Suppressor macrophage treated with lipopolysaccharide for 1 hour (primary cell): ENCODE measurements at places on chromosomes 13 and 19.

DNA sequence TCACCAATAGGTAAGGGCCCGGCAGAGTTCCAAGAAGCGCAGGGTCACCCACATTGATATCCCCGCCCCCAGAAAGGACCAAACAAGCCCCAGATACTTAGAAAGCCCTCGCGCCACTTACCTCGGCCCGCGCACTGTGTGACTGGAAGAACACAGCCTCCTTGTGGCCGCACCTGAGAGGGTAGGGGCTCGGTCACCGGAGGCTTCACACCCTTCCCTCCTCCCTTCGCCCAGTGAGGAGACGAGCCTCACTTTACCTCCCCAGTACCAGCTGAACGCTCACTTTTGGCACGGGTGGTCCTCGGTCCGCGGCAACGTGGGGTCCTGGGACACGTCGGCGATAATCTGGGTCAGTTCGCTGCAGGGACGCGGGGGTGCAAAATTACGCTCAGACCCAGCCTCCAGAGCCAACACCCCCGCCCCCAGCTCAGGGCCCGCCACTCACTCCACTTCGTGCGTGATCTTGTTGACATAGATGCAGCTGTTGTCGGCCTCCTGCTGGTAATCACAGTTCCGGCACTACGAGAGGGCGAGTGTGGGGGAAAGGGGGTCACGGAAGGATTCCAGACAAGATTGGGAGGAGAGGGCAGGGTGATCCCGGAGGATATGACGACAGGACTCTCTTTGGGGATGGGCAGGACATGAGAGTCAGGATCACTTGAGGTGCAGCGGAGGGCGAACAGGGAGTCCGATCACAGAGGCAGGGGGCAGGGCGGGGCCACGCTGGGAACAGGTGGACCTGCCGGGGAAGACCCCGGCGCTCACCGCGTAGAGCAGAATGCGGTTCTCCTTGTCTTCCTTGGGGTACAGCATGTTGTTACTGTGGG is 568 bp downstream of the POLR2I start:
- DNase-seq, result peak; percentile 23

- DNase-seq, result no peak
Observed at GRCh38 chr13:26017932-26018665, 33.7 kb downstream of the SHISA2 start.

GRCh38 chr19:10701955-10702525 is 801 bp downstream of the QTRT1 start:
- DNase-seq, result peak; percentile 40

DNA sequence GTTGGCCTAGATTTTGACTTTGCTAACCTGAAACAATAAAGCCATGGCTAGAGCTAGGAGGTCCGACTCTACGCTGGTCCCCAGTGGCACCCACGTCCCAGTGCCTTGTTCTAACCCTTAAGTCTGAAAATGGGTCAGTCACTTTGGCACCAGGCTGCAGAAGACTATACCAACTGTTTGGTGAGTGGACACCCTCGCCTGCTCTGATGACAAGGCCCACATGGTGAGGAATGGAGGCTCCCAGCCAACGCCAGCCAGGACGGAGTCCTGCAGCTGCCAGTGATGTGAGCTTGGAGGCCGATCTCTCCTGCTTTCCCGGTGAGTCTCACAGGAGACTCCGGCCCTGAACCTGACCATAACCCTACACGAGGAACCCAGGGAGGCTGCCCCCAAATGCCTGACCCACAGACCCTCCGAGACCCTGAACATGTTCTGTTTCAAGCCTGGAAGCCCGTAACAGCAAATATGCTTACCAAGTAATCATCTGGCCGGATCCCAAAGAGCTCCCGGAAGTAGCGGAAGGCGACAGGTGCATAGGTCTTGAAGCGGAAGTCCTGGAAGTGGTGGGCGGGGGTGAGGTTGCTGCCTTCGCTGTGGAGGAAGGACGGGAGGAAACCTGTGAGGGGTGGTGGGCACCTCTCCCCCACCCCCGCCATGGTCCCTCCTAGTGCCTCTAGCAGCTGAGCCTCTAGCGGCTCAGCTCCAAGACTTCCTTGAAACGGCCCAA is 34.1 kb upstream of the CACTIN start:
- no peak for DNase-seq

DNA sequence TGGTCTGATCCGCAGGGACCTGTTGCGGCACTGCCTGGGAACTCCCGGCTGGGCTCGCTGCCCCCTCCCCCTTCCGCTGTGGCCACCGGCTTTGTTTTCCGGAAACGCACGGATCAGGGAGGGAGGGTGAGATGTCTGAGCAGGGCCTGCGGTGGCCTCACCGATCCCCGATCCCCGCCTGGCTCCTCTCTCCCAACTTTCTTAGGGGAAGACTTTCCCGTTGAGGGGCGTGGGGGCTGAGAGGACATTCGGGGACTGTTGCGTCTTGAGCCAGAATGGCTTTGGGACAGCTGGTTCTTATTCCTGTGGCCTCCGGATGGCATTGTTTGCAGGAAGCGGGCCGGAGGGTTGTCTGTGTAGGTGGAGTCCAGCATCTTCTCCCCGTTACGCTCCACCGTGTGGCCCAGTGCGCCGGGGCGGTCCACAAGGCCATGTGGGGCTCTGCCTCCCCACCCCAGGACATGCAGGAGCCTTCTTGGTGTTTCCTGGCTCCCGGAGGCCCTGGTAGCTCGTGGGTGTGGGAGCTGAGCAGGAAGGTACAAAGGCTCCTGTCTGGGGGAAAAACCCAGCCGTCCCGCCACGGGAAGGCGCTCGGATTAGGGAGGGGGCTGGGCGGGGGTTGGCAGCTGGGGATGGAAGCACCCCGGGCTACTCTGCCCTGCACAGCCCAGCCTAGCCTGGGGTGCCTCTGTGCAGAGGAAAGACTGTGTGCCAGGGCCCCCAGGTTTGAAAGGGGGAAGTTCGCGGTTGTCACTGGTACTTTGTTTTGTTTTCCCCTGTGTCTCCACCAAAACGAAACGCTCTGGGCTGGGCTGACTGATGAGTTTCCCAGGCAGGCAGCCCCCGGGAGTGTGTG is 1.3 kb downstream of the CSNK1G2 start:
- peak; percentile 81 for DNase-seq

GRCh38 chr19:1182727-1183126 is 8.7 kb upstream of the SBNO2 start:
- no peak for DNase-seq

GRCh38 chr13:78997902-78998629 is 339.1 kb upstream of the OBI1 start:
- no peak for DNase-seq
